ENCODE measurements at places on chromosomes 12 and 14. TPM values are rescaled to one million over a fixed set of nuclear protein-coding genes. Genes with fewer than 3 reads are reported as not detected.

GRCh38 chr12:86194721-86195120, 61.5 kb downstream of the MGAT4C start:
- DNase-seq: no peak

- no peak for DNase-seq
These were observed 67.2 kb downstream of the TTC9 start for GRCh38 chr14:70708717-70709570.

Gene CCDC184
- total RNA-seq: 5.6 TPM

- no peak for DNase-seq
These were observed 80.8 kb upstream of the ACTN1 start for GRCh38 chr14:69059658-69060623.

GRCh38 chr12:112891093-112892024, 15.4 kb upstream of the OAS1 start:
- no peak for DNase-seq

DNA sequence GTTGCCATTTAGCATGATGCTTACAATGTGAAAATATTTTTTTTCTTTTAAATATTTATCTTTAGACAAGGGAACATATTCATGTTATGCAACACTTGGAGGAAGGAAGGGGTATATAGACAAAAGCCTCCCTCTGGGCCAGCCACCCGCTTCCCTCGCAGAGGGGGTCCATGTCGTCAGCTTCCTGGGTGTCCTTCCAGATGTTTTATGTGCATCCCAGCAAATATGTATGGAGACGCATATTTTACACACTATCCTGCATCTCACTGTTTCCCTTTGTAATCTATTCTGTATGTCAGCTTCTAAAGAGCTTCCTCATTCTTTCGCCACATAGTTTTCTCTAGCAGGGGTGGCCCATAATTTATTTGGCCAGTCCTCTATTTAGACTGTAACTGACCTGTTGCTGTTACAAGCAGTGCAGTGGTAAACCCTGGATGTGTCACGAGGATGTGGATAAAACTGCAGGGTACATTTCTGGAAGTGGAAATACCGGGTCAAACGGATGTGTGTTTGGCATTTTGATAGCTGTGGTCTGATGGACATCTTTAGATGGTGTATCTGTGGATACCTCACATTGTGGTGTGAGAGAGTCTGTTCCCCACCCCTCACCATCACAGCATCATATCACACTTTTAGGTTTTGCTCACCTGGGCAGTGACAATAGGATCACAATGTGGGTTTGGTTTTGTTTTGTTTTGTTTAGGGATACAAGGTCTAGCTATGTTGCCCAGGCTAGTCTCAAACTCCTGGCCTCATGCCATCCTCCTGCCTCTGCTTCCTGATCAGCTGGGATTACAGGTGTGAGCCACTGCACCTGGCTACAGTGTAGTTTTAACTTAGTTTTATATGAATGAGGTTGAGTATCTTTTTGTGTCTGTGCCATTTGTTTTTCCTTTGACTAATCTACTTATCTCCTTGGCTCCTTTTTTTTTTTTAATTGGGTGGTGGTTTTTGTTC, 31.6 kb downstream of the FAM222A start:
- DNase-seq: no peak

Gene NTS
- total RNA-seq: not detected

- DNase-seq: no peak
These were observed 46.7 kb upstream of the ALG10B start for GRCh38 chr12:38269897-38270296.

- DNase-seq: peak; percentile 40
These were observed at the start of gene ATXN7L3B for GRCh38 chr12:74537707-74538385. ATXN7L3B (plus strand) TSS chr12:74537835; CDS start chr12:74538113, 278 bp downstream.

GRCh38 chr14:101033446-101034165, 130.1 kb upstream of the RTL1 start:
- no peak for DNase-seq

- DNase-seq: no peak
These were observed 40.8 kb downstream of the CCDC92 start for GRCh38 chr12:123931686-123932321.

Gene DHRS2
- total RNA-seq: not detected

DNA sequence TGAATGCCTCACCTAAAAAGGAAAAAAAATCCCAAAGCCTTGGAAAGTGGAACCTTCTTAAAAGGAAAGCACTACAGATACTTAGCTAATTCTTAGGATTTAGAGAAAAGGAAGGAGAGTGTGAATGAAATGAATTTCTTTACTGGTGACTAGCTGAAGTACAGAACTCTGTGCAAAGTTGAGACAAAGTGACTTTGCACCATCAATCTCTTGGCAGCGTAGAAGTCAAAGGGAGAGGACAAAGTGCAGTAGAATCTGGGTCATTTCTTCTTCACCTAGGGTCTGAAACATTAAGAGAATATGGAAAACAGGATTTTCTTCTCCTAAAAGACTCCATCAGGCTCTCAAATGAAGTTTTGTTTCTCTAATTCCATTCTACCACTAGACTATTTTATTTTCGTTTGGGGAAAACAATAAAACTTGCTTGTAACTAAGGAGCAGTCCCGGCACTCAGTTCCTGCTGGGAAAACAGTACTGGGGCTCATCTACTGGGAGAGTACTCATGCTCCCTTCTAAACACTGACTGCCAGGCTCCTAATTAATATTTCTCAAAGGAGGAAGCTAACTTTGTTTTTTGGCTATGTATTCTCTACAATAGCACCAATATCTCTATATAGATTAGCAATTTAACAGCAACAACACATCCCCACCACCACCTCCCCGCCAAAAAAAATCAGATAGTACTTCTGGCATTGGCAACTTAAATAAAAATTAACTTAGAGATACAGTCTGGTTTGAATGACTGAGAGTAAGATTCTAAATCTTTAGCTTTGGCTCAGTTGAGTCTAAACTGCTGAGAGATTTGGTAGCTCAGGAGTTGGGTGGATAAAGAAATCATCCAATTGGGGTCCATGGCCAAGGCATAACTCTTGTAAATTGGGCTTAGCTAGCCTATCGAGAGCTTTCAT, 110.7 kb downstream of the SLC15A5 start:
- DNase-seq: no peak

- DNase-seq: no peak
These were observed 57.4 kb upstream of the KCNJ8 start for GRCh38 chr12:21831791-21832344.

Gene IFI27
- 79.8 TPM for total RNA-seq

Gene ASCL1
- not detected for total RNA-seq

GRCh38 chr14:96756745-96757144, 40.4 kb upstream of the VRK1 start:
- no peak for DNase-seq

DNA sequence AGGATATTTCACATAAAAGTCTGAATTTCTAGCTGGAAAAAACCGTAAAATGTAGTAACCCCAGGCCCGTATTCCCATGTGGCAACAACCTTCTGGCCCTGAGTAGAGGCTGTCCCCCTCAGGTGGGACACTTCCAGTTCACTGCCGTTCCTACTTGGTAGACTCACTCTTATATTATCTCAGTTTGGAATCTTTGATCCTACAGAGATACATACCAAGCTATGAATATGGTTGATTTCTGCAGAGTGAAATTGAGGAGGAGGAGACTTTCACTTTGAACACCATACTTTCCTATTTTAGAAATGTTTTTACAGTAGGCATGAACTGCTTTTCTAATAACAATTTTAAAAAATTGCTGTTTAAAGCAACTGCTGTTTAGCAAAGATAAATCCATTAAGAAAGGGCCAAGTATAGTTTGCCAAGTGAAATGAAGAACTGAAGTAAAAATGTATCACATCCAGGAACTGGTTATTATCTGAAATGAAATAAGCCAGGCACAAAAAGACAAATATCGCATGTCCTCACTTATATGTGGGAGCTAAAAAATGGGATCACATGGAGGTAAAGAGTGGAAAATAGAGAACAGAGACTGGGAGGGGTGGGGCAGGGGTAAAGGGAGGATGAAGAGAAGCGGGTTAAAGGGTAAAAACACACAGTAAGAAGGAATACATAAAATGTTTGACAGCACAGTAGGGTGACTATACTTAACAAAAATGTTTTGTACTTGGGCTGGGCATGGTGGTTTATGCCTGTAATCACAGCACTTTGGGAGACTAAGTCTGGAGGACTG, 92.8 kb upstream of the METAP2 start:
- DNase-seq: no peak

- DNase-seq: no peak
These were observed 90.9 kb downstream of the GALNT9 start for GRCh38 chr12:132238488-132238854.

Gene C12orf60
- 0.27 TPM for total RNA-seq

Gene ING4
- total RNA-seq: 21.8 TPM

Gene TEX52
- total RNA-seq: not detected

DNA sequence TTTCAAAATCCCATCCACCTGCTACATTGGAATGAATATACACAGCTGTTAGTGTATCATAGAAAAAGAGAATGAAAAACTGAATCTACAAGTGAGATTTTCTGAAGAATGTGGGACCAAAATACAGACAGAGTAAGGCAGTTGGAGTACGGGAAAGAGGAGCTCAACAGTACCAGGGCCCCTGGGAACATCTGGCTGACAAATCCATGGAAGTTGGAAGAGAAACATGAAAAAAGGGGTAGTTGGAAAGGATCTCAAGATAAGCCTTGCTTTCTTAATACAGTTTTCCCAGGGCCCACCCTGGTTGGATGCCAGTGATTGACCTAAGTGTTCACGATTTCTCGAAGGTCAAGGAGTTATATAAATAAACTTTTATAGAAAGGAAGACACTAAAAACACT, 54.0 kb upstream of the SLCO1C1 start:
- DNase-seq: no peak

DNA sequence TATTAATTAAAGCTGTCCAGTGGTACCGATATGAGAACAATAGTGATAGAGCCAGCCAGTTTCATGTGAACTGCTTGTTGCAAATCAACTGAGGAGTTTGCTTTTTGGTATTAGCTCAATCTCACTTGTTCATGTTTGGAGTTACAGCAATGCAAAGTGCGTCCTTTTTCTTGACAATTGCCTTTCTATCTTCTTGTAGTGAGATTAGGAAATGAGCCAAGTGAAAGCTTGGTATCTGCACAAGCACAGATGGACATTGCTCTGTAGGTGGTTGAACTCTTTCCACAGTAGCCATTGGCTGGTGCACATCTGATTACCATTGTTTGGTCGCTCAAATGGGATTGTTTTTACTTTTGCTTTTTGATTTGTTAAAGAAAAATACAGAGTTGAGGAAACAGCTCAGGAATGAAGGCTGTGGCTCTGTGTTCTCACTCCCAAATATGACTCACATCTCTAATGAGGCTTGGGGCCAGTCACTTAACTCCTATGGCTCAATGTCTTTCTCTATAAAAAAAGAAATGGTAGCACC, 241.4 kb downstream of the BMP4 start:
- DNase-seq: no peak

DNA sequence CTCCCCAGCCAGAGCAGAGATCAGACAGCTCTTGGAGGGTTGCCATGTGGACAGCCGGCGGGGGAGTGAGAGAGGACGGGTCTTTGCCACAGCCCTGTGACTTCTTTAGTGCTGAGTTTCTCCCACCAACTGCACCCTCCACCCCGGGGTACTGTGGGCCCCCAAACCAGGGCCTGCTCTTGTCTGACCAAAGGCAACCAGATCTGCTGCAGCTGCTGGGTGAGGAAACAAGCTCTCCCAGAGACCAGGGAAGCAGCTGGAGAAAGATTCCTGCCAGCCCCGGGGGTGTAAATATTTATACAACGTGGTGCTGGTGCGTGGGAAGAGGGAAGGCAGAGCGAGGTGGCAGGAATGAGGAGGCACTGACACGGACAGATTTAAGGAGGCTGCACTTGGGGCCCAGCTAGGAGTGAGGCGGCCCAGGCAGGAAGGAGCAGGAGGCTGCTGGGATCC, 14.3 kb upstream of the ZFP36L1 start:
- DNase-seq: no peak

- no peak for DNase-seq
These were observed 58.3 kb upstream of the PTPRB start for GRCh38 chr12:70695361-70696023.

Gene CDCA3
- total RNA-seq: 1.8 TPM

GRCh38 chr12:72081777-72082176, 143.1 kb downstream of the TPH2 start:
- DNase-seq: no peak

DNA sequence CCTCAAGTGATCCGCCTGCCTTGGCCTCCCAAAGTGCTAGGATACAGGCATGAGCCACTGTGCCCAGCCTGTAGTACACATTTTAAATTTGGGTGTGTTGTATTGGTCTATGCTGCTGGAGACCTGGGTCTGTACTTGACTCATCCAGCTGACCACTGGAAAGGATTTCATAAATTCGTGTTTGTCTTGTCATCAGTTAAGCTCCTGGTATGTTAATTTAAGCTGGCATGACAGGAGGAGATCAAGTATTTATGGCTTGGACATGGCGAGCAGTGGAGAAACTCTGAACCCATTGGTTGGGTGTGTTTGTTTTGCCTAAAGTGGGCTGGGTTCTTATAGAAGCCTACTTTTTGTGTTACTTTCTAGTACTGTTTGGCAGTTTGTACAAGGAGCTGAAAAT, 24.2 kb downstream of the YY1 start:
- DNase-seq: no peak

All from thoracic aorta (tissue), 2 donors.